ENCODE measurements at places on chromosomes 2 and 18. TPM values are rescaled to one million over a fixed set of nuclear protein-coding genes. Genes with fewer than 3 reads are reported as not detected.
A peak's percentile ranks its signal among the peaks of the same experiment; 100 is the strongest.

The STARD6 gene
- not detected for total RNA-seq

The SEPTIN10 gene
- total RNA-seq: 3.7 TPM

GRCh38 chr18:57445488-57446319 is 10.5 kb downstream of the ONECUT2 start:
- DNase-seq: no peak

The C18orf54 gene
- 2.8 TPM for total RNA-seq

DNA sequence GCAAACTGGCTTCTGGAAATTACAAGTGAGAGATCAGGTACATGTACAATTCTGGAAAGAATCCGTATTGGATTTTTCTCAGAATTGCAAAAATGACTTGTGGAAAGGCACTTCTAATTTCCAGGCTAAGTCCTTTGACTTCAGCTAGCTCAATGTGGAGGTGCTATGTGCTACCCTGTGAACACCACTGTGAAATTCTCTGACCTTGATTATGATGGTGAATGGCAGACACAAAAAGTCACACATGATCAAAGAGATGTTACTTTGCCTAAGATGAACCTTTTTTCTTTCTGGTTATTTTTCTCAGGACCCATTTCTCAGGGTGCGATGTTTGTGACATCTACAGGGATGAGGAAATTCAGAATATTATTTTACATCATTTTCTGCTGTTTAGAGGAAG is 856.6 kb upstream of the VRK2 start:
- no peak for DNase-seq

The TGFA gene
- 1.2 TPM for total RNA-seq

DNA sequence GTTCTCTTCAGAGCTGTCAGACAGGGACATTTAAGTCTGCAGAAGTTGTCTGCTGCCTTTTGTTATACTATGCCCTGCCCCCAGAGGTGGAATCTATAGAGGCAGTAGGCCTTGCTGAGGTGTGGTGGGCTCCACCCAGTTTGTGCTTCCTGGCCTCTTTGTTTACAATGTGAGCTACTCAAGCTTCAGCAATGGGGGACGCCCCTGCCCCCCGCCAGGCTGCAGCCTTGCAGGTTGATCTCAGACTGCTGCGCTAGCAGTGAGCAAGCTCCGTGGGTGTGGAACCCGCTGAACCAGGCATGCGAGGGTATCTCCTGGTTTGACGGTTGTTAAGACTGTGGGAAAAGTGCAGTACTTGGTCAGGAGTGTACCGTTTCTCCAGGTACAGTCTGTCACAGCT is 24.0 kb upstream of the PAIP2B start:
- no peak for DNase-seq

- DNase-seq: no peak
Observed at GRCh38 chr2:89845532-89845931, 1154.1 kb downstream of the RPIA start.

GRCh38 chr2:111638274-111638877 is 245.6 kb downstream of the ANAPC1 start:
- no peak for DNase-seq

DNA sequence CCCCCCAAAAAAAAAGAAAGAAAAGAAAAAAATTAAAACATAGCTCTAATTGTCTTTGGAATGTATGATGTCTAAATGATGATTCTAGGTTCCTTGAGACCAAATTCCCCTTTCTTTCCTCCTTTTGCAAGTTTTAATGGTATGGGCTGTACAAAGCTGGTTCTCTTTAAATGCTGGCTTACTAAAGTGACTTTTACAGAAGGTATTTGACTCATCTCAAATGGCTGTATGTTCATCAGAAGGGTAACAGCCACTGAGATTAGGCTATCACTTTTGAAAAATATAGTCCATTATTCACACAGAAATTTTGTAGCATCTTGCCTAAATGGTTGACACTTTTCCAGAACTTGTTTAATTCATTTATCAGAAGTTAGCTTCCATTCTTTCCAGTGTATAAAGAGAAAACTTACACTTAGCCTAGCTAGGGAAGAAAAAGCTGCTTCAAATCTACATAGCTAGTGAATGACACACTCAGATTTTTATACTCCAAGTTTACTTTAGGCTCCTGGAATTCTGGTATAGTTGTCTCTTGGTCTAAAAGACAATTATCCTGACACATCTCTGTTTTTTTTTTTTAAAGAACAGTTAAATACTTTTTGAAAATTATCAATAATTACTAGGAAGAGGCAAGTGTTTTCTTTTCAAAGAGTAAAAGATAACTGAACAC is 622.6 kb downstream of the LRP1B start:
- no peak for DNase-seq

The IL36A gene
- total RNA-seq: 0.58 TPM

- peak; percentile 57 for DNase-seq
Observed at GRCh38 chr18:35580701-35581539, 620 bp upstream of the GALNT1 start.

GRCh38 chr18:43405097-43405496 is 127.8 kb upstream of the SYT4 start:
- DNase-seq: no peak

- no peak for DNase-seq
Observed at GRCh38 chr2:165144315-165144714, 59.5 kb downstream of the SCN3A start.

DNA sequence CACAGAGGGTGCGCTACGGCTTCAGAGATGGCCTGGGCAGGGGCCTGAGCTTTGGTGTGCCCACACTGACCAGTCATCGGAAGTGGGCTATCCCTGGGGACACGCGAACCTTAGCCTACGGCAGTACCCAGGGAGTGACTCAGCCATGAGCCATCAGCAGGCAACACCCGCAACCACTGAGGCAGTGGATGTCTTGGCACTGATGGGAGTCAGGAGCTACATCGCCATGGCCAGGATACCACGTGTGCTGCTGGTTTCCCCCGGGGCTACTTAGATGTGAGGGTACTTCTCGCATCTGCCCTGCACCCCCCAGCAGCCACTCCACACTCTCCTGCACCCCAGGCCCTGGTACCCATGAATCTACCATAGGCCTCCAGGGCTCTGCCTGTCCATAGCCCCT is 12.8 kb upstream of the HPCAL1 start:
- no peak for DNase-seq

The NDC80 gene
- 3.0 TPM for total RNA-seq

DNA sequence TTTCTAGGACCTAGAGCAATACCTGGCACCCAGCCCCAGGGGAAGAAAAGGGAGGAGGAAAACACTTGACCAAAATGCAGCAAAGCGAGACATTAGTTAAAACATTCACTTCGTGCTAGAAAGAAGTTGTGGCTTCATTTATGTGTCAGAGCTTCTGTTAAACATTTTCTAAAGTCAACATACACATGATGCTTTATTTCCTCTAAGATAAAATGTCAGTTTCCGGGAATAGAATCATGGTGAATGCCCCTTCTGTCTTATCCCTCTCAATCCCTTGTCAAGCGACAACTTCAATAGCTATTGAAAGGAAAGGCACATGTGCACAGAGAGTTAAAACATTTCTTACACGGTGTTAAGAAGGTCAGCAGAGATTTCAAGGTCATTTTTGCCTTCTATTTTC is 404.6 kb upstream of the CWC22 start:
- DNase-seq: no peak

DNA sequence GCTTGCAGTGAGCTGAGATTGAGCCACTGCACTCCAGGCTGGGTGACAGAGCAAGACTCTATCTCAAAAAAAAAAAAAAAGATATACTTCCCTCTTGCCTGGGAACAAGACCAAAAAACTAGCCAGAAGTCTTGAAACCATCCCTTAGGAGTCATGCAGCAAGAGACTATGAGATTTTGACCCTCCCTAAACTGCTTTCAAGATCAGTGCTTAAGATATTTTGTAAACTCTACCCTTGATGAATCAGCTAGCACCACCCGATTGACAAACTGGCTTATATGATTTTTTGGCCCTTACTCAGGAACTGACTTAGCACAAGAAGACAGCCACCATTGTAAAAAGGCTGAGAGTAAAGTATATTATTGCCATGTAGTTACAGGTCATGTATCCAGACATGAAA is 3.8 kb downstream of the SULT1C3 start:
- no peak for DNase-seq

DNA sequence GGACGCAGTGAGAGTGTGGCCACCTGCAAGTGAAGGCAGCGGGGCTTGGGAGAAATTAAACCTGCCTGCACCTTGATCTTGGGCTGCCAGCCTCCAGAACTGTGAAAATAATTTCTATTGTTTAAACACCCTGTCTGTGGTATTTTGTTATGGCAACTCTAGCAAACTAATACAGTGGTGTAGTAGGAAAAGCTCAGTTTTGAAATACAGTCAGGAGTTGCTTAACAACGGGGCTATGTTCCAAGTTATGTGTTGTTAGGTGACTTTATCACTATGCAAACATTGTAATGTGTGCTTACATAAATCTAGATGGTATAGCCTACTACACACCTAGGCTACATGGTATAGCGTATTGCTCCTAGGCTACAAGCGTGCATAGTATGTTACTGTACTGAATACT is 93.4 kb upstream of the FN1 start:
- no peak for DNase-seq

The HRH4 gene
- 0.86 TPM for total RNA-seq

- DNase-seq: no peak
Observed at GRCh38 chr2:178066890-178067669, 5.5 kb downstream of the PDE11A start.

Measured in T-cell (primary cell).